ENCODE measurements at places on chromosomes 11 and 22.

DNA sequence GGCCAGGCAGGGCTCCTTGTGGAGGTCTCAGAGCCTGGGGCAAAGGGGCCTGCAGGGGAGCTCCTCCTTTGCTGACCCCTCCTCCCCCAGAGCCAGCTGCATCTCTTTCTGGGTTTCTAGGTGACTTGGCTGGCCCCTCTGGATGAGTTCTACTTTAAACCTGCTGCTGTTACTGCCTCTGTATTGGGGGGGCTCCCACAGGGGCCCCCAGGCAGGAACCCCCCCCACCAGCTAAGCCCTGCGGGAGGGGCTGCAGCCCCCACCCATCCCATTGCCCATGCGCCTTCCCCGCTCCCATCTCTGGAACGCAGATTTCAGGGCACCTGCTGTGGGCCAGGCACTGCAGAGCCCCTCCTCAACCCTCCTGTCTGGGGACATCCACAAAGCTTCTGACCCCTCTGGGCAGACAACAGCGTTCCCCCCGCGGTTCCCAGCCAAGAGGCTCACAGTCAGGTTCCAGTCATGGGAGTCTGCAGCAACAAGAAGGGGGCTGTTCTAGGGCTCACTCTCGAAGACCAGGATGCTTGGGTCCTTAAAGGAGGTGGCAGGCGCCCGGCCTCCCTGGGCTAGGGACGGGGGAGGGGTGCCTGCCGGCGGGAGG, 815 bp upstream of the PLCB3 start:
- DNase-seq, result no peak

- DNase-seq, result no peak
These were observed 10.9 kb upstream of the NAALADL1 start for GRCh38 chr11:65069217-65069616.

GRCh38 chr11:78281511-78281910, 92.8 kb downstream of the USP35 start:
- DNase-seq, result no peak

GRCh38 chr22:19463491-19464469, 15.2 kb downstream of the UFD1 start:
- DNase-seq, result no peak

DNA sequence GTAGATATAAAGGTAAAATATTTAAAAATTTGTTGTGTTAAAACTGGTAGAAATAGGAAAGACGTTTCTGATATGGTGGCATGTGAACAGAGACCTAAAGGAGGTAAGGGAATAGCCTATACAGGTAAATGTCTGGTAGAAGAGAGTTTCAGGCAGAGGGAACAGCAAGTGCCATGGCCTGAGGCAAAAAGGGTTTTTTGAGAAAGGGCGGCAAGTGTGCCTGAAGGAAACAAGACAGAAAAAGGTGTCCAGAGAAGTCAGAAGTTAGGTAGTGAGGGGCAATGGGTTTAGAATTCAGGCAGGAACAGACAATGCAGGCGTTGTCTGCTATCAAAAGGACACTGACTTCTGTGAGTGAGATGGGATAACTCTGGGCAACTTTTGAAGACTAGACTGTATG, 339.7 kb downstream of the DYNC2H1 start:
- no peak for DNase-seq

DNA sequence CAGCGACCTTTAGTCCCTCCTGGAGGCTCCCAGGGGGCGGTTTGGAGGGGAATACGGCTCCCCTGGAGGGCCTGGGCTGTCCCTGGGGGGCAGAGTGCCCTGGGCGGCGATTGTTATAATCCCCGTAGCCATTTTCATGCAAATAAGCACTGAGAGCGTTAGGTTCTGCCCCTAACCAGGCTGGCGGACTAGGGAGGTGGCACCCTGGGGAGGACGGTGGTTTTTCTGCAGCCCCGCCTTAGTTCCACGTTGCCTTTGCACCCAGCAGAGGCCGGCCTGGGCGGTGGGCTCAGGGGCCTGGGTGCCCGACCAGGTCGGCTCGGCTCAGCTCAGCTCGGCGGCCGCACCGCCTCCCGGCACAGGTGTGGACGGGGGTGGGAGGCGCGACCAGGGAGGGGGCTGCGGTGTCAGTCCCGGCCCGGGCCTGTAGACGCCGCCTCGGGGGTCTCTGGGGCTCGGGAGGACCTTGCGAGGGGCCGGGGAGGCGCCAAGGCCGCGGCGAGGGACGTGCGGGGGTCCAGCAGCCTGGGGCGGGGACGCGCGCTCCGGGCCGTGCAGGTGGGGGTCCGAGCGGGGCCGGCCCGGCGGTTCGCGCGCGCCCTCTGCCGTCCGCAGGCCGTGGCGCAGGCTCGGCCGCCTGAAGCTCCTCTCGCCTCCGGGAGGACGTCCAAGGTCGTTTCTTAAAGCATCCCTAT, 2.3 kb upstream of the DUSP8 start:
- DNase-seq, result peak; percentile 42

DNA sequence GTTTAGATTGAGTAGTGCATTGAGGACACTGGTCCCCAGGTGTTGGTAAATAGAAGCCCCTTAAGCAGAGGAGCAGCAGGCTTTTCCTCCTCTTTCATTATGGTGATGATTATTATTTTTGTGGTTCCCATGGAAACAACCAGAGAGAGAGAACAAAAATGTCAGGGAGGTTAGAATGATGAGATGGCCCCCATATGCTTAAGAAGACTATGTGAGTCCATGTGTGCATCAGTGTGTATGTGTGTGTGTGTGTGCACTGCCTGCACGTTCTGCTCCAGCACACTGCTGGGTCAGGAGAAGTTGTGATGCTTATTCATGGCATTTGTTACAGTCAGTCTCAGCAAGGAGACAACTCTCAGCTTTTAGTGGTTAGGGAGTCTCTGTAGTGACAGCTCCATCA, 724.2 kb downstream of the NTM start:
- DNase-seq, result no peak

DNA sequence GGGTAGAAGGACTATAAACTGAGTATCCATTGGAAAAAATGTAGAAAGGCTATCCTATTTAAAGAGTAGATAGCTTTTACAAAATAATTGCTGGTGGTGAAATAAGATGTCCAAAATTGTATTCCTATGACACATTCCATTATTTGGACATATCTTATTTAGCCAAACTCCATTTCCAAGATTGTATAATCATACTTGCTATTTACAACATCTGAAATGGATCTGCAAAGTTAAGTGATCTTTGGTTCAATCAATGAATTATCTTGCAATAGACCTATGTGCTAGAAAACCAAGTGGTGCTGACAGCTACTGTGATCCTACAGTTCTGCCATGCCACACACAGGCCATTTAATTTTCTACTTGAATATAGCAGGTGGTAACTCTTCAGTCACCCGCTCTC, 11.0 kb upstream of the BLID start:
- DNase-seq, result no peak

GRCh38 chr11:64844330-64845128, at the start of gene CDC42BPG:
Gene CDC42BPG, minus strand, starts transcription at chr11:64844653. Its CDS starts 84 bp downstream, at chr11:64844569.
- peak; percentile 57 for DNase-seq

- DNase-seq, result peak; percentile 54
These were observed 15.9 kb downstream of the CRELD2 start for GRCh38 chr22:49934160-49934890.

- no peak for DNase-seq
These were observed 5.0 kb downstream of the CRKL start for GRCh38 chr22:20922141-20922751.

DNA sequence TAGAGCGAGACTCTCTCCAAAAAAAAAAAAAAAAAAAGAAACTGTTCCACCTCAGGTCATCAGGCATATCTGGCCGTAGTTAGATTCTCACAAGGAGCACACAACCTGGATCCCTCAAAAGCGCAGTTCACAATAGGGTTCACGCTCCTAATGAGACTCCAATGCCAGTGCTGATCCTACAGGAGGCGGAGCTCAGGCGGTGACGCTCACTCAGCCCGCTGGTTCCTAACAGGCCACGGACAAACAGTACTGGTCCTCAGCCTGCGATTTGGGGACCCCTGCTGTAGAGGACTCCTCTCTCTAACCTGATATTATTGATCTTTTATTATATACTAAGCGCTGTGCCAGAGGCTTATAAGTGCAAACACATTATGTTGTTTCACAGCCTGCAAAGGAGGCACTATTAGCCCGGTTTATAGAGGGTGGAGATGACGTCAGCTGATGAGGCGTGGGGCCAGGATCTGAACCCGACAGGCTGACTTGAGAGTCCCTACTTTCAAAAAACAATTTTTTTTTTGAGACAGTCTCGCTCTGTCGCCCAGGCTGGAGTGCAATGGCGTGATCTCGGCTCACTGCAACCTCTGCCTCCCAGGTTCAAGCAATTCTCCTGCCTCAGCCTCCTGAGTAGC, 4.9 kb upstream of the MAFF start:
- no peak for DNase-seq

- no peak for DNase-seq
These were observed 102.9 kb downstream of the TRIM29 start for GRCh38 chr11:120034881-120035630.

DNA sequence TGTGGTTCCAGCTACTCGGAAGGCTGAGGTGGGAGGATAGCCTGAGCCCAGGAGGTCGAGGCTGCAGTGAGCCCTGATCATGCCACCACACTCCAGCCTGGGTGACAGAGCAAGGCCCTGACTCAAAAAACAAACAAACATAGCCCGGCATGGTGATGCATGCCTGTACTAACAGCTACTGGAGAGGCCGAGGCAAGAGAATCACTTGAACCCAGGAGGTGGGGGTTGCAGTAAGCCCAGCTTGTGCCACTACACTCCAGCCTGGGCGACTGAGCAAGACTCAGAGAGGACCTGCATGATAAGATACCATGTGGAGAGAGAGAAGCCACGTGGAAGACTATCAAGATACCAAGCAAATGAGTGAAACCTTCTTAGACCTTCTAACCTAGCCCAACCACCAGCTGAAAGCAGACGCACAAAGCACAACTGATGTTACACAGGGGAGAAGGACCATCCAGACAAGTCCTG, 36.1 kb downstream of the AMBRA1 start:
- DNase-seq, result no peak

GRCh38 chr11:102097186-102097585, 13.1 kb upstream of the YAP1 start:
- no peak for DNase-seq

GRCh38 chr11:110762590-110762989, 50.4 kb upstream of the ARHGAP20 start:
- no peak for DNase-seq

DNA sequence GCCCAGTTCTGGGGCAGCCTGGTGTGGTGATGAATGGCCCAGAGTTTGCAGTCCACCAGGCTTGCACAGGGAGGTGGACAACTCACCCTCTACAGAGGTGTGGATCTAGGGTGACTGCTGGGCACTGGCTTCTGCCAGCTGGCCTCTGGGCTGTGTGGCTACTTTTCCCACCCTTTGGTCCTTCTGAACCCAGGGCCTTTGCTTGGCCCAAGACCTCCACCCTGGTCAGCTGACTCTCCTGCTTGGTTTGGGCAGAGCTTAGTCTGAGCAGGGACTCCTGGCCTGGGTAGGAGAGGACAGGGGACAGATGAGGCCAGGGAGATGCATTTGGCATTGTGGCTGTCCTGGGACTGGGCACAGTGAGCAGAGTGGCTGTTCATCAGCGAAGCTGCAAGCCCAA, 83.0 kb upstream of the SHANK2 start:
- DNase-seq, result no peak

- DNase-seq, result no peak
These were observed 597.4 kb downstream of the SOX6 start for GRCh38 chr11:15758857-15759465.

GRCh38 chr11:131033151-131033651, 116.9 kb upstream of the SNX19 start:
- DNase-seq, result no peak

DNA sequence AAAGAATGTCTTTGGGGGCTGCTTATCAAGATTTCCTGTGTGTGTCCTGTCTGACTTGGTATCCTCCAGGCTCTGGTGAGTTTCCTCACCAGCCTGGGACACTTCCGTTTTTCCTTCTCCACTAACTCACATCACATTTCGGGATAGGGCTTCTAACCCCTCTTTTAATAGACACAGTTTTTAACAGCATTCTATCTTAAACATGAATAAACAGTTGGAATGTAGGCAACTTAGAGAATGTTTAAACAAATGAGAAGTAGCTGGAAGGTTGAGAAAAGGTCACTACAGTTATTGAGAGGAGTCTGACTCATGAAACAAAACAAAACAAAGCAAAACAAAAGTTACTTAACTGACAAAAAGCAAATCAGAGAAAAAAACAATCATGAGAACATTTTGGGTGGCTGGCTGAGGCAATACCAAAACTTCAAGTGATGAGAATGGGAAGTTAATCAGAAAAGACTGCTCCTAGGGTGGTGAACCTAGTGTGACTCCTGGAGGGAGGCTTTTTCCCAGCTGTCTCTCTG, 64.7 kb upstream of the CTSC start:
- DNase-seq, result no peak

DNA sequence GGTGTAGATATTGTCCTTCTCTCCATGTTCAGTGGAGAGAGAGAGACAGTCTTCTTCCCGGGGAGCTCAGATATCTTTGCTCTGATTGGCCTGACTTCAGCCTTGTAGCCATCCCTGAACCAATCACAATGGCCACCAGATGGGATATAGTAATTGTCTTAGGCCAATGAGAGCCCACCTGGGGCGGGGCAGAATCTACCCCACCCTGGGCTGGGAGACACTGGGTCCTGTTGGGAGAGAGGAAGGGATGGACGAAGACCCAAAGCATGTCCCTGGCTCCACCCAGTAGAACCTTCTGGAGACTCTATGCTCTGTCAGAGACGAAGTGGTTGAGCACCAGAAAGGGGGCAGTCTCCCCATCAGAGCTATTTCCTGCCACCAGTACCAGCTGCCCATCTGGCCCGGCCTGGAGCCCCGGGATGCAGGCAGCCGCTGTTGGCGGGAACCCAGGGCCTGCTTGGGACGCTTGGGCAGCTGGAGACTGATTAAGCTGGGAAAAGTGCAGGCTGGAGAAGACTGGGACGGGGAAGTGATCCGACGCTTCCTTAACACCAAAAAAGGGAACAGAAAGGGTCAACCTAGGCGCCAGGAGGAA, 31.6 kb upstream of the CBX7 start:
- no peak for DNase-seq

DNA sequence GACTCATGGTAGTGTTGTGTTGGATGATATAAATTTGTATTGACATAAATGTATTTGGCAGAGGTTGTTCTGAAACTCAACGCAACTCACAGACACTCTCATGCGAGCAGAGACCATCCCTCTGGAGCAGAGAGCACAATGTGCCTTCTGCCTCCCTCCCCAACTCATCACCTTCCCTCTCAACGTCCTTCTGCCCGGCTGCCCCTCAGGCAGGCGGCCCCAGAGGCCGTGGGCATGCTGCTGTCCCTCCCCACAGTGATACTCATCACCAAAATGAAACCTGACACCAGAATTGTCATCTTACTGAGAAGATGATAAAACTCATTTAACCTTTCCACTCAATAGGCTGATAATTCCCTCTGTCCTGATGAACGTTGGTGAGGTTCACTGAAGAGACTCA, 260.6 kb downstream of the ETS1 start:
- no peak for DNase-seq

- no peak for DNase-seq
These were observed 18.1 kb upstream of the LINC01488 start for GRCh38 chr11:69463181-69463994.

GRCh38 chr11:134032501-134033091, 36.3 kb upstream of the JAM3 start:
- no peak for DNase-seq

GRCh38 chr11:42571131-42571877, 740.5 kb upstream of the API5 start:
- no peak for DNase-seq

GRCh38 chr22:33561149-33561807, 359.0 kb downstream of the LARGE1 start:
- DNase-seq, result no peak
